ENCODE measurements at places on chromosomes 5 and 9.

DNA sequence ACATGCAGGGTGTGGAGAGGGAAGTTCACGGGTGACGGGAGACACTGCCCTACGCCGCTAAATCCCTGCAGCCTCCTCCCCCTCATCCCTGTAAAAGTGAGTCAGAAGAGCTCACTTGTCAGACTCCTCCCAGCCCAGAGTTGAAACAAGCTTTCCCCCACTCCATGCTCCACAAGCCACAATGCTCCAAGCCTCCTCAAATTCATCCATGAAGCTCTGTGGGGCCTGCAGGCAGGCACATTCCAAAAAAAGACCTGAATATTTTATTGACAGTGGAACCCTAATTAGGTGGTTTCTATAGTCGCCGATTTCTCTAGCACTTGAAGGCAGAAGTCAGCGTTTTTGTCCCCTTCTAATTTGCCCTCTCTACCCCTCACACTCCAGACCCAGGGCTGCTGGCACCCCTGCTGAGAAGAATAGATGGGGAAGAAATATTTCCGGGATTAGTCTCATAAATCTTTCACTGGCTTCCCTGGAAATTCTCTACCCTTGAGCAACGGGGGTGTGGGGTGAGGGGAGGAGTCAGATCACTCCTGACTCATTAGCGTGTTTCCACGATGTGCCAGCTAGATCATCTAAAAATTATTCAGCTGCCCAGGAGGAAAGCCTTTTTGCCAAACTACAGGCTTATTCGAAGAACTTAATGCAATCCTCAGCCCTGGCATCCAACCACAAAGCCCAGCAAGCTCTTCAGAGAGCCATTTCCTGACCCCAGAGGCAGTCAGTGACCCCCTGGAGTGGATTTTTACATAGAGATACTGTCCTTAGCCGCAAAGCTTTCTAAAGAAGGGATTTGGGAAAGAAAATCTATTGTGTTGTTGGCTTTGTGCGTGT, 97.1 kb downstream of the ENC1 start:
- no peak for DNase-seq

DNA sequence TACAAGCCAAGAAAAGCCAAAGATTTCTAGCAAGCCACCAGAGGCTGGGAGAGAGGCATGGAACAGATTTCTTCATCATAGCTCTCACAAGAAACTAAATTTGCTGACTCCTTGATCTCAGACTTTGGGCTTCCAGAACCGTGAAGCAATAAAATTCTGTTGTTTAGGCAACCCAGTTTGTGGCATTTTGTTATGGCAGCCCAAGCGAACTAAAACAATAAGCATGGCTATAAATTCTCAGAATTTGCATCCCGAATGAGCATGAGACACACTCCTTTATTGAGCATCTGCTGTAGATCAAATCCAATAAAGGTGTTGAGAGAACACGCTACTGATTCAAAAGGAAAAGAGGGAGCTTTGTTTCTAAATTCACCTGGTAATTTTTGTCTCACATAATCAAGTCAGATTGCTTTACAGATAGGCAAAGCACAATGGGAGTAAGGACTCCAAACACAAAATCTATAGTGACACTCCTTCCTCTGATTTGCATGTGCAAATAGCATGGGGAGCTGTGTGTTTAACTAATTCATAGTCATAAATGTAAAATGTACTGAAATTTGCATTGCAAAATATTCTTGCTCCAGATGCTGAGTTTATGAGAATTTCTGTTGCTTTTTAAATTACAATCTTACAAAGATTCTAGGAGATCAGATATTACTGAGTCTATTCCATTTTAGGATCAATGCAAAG, 308.7 kb downstream of the MED10 start:
- no peak for DNase-seq

GRCh38 chr9:108081112-108081511, 591.5 kb upstream of the KLF4 start:
- DNase-seq, result no peak

DNA sequence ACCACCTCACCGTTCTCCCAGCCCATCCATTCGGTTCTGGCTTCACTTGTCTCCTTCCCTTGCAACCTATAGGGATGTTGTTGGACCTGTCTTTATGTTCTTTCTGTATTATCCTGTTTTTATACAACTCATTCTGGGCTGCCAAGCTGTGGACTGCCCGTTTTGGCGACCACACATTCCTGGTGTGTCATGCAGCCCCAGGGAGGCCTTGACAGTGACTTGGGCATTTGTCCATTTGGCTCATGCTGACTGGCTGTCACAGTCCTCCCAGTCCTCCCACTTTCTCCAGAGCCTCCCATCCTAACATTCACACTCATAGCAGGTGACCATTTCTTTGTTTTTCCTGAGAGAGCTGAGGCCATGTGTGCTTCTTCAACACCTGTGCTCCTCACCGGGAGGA, 136.4 kb downstream of the SLF1 start:
- no peak for DNase-seq

DNA sequence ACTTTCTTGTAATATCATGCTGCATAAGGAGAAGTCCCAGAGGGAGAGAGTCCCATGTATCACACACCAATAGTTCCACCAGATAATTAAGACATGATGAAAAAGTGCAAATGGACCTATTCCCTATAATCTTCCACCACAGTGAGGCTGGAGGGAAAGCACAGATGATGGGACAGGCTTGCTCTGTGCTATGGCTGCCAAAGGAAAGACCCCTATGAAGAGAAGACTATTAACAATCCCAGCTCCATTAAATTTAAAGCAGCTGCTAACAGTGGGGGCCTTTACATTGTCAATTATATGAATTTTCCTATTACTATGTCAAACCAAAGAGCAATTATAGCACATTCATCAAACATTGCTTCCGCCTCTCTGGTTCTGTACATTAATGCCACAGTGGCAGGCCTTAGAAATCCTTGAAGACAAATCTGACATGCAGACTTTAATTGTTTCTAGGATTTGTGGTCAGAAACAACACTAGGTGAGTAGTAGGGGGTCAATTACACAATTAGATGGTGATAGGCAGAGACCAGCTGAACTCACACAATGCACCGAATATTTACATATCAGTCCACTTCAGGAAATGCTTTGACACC, 551.3 kb downstream of the TLE1 start:
- DNase-seq, result no peak

GRCh38 chr5:111574311-111574710, 62.0 kb upstream of the STARD4 start:
- DNase-seq, result no peak

GRCh38 chr5:1004461-1005248, 3.9 kb upstream of the NKD2 start:
- no peak for DNase-seq

DNA sequence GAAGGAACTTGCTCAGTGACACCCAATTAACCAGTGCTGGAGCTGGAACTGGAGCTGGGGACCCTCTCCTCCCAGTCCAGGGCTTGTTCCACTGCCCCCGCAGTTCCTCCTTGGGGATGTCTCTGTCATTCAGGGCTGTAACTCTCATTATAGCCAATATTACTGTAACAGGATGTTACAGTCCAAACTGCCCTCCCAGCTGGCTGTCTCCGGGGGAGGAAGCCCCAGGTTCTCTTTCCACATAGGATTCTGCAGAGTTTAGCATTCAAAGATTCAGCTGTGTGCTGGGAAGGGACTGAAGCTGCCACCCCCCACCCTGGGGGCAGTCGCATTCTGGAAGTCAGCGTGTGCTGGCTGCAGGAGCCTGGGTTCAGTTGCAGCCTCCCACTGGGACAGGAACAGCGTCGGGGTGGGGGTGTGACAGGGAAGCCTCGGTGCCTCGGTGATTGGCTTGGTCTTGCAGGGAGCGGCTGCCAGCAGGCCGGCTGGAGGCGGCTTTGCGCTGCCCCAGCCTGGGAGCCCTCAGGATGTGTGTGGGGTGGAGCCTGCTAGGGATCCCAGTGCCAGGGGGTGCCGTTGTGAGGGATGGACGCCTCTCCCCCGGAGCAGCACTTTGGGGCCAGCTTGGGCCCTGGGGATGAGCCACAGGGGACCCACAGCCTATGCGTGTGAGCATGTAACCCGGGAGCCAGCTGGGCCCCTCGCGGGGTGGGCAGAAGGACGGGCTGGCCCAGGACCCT, 101.1 kb downstream of the RGS3 start:
- DNase-seq, result no peak

- no peak for DNase-seq
Observed at GRCh38 chr5:4205398-4205797, 609.8 kb downstream of the IRX1 start.

GRCh38 chr5:167585184-167585583, 706.3 kb upstream of the WWC1 start:
- DNase-seq, result no peak

GRCh38 chr5:172716796-172717313, 54.1 kb downstream of the DUSP1 start:
- DNase-seq, result peak; percentile 95

DNA sequence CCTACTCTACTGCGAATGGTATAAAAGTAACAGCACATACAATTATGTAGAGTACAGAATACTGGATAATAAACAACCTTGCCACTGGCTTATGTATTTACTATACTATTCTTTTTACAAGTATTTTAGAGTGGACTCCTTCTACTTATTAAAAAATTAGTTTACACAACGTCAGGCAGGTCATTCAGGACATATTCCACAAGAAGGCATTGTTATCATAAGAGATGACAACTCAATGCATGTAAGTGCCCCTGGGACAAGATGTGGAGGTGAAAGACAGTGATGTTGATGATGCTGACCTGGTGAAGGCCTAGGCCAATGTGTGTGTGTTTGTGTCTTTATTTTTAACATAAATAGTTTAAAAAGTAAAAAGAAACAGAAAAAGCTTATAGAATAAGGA, 421.7 kb downstream of the CDH12 start:
- DNase-seq, result no peak

DNA sequence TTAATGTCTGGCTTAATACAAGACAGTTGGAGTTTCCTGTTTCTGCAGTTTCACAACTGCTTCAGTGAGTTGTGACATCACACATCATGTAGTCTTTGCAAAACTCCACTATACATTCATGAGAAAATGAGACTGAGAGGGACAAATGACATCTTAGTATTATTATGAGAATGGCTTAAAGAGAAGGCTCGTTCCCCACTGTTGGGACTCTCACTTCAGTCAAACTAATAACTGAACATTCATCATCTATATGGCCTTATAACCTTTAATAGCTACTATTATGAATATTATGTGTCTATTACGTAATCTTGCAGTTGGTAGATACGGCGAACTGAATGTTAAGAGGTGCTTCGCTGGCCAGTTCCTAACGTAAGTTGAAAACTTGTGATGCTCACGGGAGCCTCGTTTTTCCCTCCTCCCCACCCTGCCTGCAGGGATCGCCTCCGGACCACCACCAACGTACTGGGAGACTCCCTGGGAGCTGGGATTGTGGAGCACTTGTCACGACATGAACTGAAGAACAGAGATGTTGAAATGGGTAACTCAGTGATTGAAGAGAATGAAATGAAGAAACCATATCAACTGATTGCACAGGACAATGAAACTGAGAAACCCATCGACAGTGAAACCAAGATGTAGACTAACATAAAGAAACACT, 79.4 kb downstream of the SLC1A3 start:
- DNase-seq, result no peak

DNA sequence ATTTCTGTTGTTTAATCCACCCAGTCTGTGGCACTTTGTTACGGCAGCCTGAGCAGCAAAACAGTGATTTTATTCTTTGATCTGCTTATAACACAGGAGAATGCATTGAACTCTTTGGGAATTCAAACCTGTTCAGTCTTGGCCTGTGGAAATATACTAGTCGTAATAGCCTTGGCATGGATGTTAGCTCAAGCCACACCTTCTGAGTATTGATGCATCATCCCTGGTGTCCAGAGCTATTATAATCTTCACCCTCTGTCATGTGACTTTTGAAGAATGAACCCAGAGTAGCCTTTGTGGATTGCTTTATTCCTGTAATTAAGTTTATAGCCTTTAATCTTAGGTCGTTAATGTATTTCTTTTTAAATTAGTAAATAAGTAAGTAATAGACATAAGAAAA, 50.8 kb upstream of the TEX48 start:
- no peak for DNase-seq

- DNase-seq, result no peak
Observed at GRCh38 chr9:107214381-107214780, 68.7 kb upstream of the RAD23B start.

DNA sequence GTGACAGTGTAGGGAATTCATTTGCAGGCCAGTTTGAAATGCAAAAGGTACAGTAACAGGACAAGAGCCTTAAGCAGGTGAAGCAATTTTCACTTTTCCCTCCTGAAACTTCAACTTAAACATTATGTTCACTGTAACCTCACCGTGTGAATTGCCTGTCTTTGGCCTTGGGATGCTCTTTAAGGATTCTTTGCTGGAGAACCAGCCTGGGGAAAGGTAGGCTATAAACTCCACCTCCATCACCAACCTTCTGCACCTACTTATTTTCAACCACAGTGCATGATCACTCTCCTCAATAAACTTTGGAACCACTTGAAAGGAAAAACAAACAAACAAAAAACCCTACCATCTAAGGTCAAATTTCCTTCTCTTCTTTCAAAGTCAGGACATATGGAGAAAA, 300.5 kb downstream of the TLE1 start:
- no peak for DNase-seq

DNA sequence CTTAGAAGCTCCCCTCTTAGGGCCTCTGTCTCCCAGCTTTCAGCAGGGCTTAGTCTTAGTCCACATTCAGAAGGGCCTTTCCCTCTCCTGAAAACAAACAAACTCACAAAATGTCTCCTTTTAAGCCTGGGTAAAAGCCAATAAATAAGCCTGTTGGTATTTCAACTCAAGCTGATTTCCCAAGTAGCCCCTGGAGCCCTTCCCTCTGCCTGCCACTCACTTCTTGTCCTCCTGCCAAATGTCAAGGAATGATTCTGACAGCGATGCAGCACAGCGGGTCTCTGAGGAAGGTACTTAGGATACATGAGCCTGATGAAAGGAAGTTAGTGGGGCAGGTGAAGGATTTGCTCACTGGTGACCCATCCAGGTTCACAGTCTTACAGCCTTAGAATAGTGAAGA, 210.5 kb downstream of the PJA2 start:
- DNase-seq, result no peak

- DNase-seq, result no peak
Observed at GRCh38 chr5:33939556-33940262, 3.5 kb downstream of the RXFP3 start.

DNA sequence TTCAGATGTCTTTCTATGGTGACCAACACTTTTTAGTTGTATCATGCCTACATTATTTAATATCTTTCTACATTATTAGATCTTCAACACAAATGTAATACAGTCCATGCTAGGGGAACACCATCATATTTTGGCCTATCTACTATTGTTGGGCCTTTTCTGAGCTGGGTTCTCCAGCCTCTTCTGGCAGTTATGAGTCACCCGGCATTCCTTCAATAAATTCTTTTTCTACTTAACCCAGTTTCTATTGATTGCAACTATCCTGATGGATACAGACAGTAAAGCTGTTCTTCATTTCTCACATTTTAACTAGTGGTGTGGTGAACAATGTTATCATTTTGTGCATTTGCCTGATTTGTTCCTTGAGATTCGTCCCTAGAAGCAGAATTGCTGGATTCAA, 529.3 kb downstream of the BNC2 start:
- no peak for DNase-seq

- no peak for DNase-seq
Observed at GRCh38 chr5:148393390-148393741, 9.6 kb downstream of the FBXO38 start.

Data from activated CD8-positive, alpha-beta memory T cell treated with anti-CD3 and anti-CD28 coated beads for 24 hours (primary cell).